NCI-H524 (cell line): ENCODE measurements at places on chromosomes 6 and 20.

DNA sequence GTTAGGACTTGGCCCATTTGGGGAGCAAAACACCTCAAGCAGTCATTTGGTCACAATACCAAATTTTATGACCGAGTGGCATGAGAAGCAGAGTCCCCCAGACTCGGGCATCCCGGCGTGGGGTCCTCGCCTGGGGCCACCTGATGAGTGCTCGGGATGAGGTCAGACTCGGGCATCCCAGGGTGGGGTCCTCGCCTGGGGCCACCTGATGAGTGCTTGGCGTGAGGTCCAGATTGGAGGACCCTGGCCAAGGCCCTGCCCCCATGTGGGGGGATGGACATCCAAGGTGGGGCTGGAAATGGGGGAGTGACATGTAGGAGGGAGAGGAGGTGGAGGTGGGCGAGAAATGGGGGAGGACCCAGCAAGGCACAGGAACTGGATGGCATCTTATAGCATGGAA lies 56.1 kb upstream of the CST7 start:
- no peak for DNase-seq

- DNase-seq = no peak
These were observed 3.5 kb downstream of the TGM3 start for GRCh38 chr20:2299301-2299700.

DNA sequence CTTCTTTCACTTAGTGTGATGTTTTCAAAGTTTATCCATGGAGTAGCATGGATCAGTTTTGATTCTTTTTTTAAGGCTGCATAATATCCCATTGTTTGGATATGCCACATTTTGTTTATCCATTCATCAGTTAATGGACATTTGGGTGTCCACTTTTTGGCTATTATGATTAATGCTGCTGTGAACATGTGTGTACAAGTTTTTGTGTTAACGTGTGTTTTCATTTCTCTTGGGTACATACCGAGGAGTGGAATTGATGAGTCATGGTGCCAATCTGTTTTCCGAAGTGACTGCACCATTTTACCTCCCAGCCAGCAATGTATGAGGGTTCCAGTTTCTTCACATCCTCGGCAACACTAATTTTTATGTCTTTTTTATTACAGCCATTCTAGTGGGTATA lies 78.4 kb upstream of the CCDC28A start:
- no peak for DNase-seq

DNA sequence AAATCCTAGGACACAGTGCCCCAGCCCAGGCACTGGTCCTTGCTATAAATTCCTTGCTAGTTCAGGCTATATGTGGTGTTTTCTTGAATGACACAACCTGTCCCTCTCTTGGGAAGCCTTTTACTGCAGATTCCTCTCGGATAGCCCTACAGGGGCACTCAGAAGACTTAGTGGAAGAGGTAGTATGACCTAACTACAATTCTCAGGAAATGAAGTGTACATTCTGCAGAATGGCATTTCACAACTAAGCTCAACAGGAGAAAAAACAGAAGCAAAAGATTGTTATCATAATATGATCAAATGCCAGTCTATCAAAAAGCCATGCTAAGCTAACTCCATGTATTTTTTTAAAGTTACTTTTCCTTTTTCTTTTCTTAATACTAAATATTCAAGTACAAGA lies 66.3 kb upstream of the FBXL4 start:
- no peak for DNase-seq

DNA sequence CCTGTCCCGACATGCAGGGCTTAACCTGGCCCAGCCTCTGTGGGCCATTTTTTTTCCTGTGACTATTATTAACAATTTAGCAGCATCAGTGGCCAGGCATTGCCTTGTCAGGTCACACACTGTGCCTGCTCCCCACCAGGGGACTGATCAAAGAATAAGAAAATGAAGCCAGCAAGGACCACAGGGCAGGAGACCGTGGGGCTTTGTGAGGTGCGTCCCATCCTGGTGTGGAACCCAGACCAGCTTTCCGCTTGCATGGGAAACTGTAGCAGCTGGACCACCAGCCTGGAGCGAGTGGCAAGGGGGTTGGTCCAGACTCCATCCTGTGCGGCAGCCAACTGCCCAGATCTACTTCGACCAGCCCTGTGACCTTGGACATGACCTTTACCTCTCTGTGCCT lies 218.3 kb downstream of the ANKRD60 start:
- no peak for DNase-seq

GRCh38 chr20:17036541-17036940 lies 190.3 kb upstream of the PCSK2 start:
- DNase-seq = peak; percentile 99

DNA sequence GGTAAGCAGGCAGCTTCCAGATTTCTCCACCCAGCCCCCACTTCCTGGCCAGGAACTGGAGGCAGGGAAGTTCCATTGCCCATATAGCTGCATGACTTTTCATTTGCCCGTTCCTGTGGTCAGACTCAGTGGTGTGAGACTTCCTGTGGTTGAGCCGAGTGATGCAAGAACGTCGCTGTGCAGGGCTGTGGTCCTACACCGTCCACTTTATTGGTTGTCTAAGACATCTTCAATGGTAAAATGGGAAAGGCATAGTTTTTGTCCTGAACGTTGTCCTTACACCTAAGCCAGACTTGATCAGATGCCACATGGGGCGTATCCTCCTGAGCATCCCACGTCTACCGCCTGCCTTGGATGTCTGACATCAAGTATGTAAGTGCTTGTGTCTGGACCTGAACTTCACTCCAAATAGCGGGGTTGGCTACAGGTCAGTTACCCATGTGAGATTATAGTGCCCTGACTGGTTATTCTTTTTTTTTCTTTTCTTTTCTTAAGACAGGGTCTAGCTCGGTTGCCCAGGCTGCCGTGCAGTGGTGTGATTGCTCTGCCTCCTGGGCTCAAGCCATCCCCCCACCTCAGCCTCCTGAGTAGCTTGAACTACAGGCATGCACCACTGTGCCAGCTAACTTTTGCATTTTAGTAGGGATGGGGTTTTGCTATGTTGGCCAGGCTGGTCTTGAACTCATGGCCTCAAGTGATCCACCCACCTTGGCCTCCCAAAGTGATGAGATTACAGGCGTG lies 25.9 kb upstream of the GTSF1L start:
- DNase-seq = no peak

GRCh38 chr6:43257367-43258145 lies 14.3 kb downstream of the TTBK1 start:
- no peak for DNase-seq

DNA sequence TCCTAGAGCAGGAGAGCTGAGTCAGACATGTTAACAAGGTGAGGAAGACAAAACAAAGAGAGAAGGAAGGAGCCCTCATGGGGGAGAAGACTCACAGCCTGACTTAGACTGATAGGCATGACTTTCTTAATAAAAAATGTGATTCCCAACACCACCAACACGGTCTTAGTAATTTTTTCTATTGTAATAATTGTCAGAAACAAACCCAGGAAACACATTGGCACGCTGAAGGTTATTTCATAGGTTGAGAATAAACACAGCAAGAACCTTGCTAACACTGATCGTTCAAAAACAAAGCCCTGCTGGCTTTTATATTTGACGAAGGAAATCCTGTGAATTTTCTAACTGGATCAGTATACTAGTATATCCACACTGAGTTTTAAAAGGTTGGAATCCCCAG lies 286.8 kb downstream of the HACE1 start:
- DNase-seq = no peak

DNA sequence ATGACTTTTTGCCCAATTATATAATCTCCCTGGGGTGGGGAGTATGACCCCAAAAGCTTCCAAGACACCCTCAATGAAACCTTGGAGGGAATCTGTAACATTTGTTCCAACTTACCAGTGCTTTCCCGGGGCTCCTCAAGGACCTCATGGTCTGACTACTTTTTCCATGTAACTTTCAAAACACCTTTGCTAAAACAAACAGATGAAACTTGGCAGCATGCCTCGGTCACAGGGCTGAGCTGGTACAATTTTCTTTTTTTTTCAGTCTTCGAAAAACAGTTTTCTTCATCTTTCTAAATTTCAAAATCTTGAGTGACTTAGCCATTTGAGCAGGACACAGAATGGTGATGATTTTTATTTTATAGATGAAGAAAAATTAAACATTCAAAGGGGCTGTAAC lies 241.2 kb downstream of the BMP7 start:
- no peak for DNase-seq

DNA sequence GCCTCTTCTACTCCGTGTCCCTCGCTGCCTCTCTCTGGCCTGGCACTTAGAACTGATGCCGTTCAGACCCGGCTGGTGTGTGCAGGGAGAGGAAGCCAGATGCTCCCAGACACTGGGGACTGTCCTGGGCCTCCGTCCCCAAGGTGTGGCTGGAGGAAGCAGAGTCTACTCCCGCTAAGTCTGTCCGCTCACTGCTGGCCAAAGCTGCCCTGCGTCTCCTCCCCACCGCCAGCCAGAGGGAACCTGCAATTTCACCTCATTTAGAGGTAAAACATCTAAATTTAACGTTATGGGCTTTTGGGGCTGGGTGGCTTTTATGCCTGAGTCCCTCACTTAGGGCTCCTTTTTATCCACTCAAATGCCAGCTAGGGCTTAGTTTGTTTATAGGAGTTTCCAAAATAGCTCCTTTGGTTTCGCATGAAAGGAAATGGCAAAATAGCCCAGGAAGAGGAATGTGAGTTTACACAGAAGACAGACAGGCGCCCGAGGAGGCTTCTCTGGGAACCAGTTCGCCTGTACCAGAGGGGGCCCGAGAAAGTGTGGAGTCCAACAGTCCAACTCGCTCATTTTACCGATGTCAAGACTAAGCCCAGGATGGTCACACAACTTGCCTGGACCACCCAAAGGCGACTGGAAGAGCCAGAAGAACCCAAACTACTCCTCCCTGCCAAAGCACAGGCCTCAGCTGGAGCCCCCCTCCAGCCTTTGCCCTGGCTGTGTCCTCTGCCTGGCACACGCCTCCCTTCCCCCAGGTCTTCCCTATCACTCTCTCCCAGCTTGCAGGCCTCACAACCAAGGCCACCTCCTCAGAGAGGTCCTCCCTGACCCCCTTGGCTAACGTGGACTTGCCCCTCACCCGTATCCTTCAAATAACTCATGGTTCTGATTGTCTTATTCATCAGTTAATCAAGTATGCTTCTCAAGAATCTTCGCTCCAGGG lies 54.5 kb downstream of the RIPOR3 start:
- peak; percentile 28 for DNase-seq

DNA sequence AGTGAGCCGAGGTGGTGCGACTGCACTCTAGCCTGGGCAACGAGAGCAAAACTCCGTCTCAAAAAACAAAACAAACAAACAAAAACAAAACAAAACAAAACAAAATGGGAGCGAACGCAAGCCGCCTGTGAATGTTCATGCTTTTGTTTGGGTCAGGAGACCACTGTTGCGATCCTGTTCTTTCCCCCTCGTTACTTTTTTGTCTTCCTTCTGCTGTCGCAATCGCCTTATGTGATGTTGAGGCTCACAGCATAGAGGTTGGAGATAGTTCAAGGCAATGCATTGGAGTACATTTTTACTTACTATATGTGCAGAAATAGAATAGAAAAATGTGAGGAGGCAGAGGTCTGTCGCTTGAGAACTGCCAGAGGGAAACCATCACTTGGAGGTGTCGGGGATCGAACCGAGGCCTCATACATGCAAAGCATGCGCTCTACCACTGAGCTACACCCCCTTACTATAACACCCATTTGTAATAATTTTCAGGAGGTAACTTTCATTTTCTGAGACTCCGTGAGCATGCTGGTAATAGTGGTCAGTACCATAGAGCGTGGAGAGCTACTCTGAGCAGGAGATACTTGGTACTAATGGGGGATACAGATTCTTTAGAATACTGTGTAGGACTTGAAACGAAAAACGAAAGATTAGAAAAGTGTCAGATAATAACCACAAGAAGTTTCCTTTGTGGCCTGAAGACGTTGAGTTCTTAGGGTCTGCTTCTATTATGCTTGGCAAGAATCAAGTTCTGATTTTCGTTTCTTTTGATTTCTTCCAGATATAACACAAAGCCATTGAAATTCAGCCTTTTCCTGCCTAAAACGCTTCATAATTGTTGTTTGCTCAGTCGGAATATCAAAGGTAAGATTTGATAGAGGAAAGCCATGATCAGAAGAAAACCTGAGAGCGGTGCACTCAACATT lies 121.1 kb downstream of the TRIM27 start:
- peak; percentile 35 for DNase-seq

DNA sequence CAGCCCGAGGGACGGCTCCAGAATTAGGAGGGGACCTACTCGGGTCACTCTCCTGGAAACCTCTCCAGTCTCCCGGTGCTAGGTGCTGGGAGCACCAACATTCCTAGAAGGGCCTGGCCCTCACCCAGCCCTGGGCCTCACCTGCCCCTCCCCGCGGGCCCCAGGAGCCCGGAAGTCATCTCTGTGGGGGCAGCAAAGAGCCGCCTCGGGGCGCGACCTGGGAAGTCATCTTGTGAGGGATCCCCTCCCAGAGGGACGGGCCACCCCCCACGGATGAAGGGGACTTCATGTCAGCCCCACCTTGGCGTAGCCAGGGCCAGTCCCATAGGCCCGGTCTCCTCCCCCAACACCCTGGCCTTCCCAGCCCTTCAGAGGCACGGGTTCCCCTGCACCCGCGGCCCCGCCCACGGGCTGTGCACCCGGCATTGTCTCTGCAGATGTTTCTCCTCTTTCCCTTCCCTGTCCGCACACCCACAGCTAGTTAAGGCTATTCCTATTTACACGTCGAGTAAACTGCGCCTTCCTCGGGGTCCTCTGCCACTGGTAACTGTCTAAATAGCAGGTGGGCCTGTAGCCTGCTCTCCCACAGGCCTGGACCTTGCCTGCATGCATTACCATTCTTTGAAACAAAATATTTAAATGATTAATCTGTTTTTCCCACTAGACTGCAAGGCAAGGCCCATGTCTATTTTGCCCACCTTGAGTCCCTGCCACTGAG lies 896 bp upstream of the RNASET2 start:
- no peak for DNase-seq

- DNase-seq = no peak
These were observed 11.6 kb downstream of the TMEM200A start for GRCh38 chr6:130377371-130377770.

- no peak for DNase-seq
These were observed 18.6 kb downstream of the SNX14 start for GRCh38 chr6:85574932-85575598.

DNA sequence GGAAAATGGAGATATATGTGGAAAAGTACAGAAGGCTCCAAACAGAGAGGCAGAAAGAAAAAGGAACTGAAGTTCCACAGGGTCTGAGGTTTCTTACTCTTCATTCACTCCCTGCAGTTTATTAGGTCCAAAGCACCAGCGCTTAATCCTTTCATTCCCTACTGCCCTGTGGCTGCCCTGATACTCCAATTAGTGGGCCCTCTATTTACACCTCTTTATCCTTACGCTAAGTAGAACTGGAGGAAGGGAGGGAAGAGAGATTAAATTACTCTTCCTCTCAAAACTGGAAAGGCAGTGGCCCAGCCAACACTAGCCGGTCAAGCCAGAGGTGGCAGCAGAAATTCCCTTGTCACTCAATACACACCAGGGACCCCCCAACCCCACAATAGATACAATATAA lies 20.4 kb downstream of the TRERF1 start:
- DNase-seq = peak; percentile 54

DNA sequence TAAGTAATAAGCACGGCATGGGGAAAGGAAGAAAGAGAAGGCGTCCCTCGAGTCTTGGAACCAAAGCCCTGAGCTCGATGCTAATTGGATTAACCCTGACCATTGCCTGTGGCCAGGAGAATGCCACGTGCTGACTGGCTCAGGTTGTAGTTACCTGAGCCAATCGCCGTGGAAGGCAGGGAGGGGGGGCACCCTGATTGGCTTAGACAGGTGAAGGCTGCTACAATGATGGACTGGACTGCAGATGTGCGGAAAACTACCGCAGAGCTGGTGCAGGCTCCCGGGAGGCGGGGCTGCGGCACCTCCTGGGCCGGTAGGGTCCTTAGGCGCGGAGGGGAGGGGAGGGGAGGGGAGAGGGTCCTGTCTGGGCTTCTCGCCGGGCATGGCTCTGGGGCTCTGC lies 121.3 kb downstream of the TFAP2C start:
- DNase-seq = peak; percentile 24
